ENCODE measurements at places on chromosomes 5 and 9. TPM values are rescaled to one million over a fixed set of nuclear protein-coding genes. Genes with fewer than 3 reads are reported as not detected.

Gene PLPP1
- total RNA-seq: 24.9 TPM

Gene ACTBL2
- total RNA-seq: not detected

Gene TRIM41
- total RNA-seq: 6.7 TPM

Gene SMIM33
- total RNA-seq: 0.13 TPM

Gene NAA35
- 32.4 TPM for total RNA-seq

Gene BRD3
- total RNA-seq: 7.6 TPM

Gene INSL6
- total RNA-seq: not detected

Gene CSF2
- total RNA-seq: not detected

Gene BHMT2
- total RNA-seq: 0.22 TPM
